ENCODE measurements at places on chromosomes 6 and 20.

DNA sequence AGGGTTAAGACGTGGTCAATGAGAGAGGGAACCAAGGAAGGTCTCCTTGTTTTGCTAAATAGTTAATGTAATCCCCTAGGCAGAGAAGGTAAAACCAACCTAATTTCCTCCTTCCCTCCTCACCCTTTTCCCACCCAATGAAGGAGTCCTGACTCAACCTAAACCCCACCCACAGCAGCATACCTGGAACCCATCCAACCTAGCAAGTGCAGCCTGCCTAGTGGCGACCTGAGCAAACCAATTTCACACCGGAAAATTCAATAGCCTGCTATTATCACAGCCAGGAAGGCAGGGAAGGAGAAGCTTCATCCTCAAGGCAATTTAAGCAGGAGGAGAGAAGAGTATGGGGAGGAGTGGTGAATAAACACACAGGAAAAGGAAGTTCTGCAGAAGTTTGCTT, 46.9 kb downstream of the OSTM1 start:
- DNase-seq = no peak

- DNase-seq = no peak
Measured at GRCh38 chr6:100126790-100127484, 132.9 kb upstream of the MCHR2 start.

DNA sequence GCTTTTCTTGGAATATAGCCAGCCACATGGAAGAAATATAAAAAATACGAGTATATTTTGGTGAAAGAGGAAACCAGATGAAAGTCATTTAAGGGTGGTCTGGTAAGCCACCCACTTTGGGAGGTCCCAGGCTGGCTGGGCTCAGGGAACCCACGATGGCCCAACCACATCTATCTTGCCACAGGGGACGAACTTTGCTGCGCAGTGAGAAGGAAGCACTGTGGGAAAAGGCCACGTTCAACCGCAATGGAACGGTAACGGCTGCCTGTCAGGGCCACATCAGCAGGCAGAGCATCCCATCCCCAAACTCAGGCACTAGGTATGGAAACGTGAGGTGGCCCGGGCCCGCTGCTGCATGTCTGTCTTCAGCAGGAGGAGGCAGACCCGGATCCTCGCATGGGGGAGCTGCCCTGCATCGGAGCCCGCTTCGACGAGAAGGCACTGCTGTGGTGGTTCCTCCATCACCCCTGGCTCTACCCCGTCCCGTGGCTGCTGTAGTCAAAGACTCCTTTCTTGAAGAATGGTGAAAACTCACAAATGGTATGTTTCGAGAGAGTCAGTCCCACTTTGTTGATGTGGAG, 300.4 kb downstream of the KIF16B start:
- DNase-seq = no peak

GRCh38 chr6:113858480-113859348, 1.6 kb downstream of the MARCKS start:
- DNase-seq = peak; percentile 91

- DNase-seq = no peak
Measured at GRCh38 chr6:88612631-88613030, 350.8 kb downstream of the RNGTT start.

DNA sequence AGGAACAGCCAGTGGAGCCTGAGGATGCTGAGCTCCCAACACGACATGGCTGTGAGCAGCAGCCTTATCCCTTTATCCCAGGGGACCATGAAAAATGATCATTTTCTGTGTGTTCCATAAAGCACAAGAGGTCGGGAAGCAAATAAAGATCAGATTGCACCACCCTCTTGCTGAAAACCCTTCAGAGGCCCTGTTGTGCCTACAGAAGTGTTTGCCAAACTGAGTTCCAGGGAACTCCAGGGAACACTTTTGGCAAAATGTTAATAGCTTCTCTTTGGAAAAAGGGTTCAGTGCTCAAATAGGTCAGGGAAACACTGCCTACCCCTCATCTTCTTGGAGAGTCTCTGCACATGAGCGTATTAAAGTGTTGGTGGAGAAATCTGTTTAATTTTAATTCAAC, 24.4 kb downstream of the ARMC2 start:
- DNase-seq = no peak

GRCh38 chr6:132218059-132218696, 183.1 kb downstream of the MOXD1 start:
- DNase-seq = no peak

DNA sequence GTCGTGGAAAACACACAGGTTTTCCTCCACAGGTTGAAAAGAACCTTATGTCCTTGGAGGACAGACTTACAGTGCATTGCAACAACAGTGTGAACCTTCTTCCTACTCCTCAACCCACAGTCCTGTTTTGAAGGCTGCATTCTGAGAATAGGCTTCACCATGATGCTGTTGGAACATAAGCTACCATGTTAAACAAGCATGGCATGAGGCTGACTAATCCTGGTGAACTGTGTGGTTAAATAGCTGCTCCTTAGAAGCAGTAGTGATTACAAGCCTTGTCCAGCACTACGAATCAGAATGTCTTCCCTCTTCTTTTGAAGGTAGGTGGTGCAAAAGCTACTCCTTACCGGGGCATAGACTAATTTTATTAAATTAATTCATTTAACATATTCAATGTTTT, 368.5 kb upstream of the EPHA7 start:
- DNase-seq = no peak

- DNase-seq = no peak
Measured at GRCh38 chr6:16925461-16925860, 164.2 kb upstream of the ATXN1 start.

- DNase-seq = no peak
Measured at GRCh38 chr6:143878272-143878760, 14.0 kb downstream of the ZC2HC1B start.
